PC-3 (cell line): ENCODE measurements at places on chromosomes 2 and 18. TPM values are rescaled to one million over a fixed set of nuclear protein-coding genes. Genes with fewer than 3 reads are reported as not detected.
A peak's percentile ranks its signal among the peaks of the same experiment; 100 is the strongest.

DNA sequence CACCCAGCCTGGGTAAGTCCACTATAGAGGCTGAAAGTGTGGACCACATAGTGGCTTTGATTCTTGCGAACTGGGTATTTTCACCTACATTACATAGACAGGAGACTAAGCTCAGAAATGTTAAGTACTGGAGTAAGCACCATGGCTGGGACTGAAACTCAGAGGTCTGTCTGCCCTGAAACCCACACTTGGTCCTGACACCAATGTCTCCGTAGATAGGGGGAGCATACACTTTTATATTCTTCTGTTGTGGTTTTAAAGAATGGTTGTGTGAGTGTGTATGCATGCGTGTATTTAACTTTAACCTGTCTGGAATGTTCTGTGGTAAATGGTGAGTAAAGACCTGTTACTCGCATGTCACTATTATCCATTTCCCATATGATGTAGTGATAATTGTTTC lies 10.3 kb upstream of the NPPC start:
- H3K4me3 ChIP-seq = no peak overlapping the region
- H3K4me1 ChIP-seq = no peaks in the 10 kb centered on the region
- no peaks in the 10 kb centered on the region for H3K27me3 ChIP-seq

DNA sequence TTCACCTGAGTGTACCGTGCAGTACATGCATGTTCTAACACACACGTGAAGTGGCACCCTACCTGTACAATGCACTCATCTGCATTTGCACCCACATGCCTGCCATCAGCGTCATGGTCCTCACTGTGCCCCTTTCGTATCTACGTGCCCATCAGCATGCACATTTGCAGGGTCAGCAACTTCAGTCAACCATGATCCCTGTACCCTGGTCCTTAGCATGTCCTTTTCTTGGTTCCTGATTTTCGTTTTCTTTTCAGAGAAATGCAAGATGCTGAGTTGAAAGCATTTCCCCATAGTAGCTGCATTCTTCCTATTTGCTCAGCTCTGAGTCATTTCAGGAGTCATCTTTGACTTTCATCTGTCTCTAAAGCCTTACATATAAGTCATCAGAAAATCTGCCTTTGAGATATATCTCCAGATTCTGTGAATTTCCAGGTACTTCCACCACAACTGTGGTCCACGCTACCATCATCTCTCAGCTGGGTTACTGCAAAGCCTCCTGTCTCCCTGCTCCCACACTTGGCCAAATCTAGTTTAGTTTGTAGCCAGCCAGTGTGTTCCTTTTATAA lies 14.7 kb upstream of the PUM2 start:
- H3K4me3 ChIP-seq = no peak overlapping the region
- DNase-seq = peak; percentile 86
- H3K27me3 ChIP-seq = no peaks in the 10 kb centered on the region
- H3K36me3 ChIP-seq = no peaks in the 10 kb centered on the region

DNA sequence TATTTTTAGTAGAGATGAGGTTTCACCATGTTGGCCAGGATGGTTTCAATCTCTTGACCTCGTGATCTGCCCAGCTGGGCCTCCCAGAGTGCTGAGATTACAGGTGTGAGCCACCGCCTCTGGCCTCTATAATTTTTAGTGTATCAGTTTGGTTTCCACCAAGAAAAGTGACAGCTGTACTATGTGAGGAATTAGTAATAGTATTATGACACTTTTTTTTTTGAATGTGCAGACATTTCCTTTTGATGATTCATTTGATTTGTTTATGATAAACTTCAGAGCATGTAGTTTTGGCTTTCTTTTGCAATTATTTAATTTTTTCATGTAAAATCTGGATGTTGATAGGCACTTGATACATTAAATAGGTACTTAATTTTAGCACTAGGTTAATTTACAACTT lies 61.5 kb downstream of the PTPN4 start:
- H3K27me3 ChIP-seq = no peaks in the 10 kb centered on the region
- DNase-seq = no peak
- peaks cover 3% of the 10 kb centered on the region; the same call in 1 of the 2 replicates for H3K4me1 ChIP-seq
- no peaks in the 10 kb centered on the region for H3K36me3 ChIP-seq
- H3K4me3 ChIP-seq = no peak overlapping the region
- no peak overlapping the region for H3K27ac ChIP-seq

- peaks cover 12% of the 10 kb centered on the region for H3K4me1 ChIP-seq
- no peaks in the 10 kb centered on the region for H3K36me3 ChIP-seq
- no peak overlapping the region for H3K27ac ChIP-seq
- no peaks in the 10 kb centered on the region for H3K27me3 ChIP-seq
- H3K4me3 ChIP-seq = no peak overlapping the region
Measured at GRCh38 chr2:144582651-144583380, 62.9 kb upstream of the ZEB2 start.

DNA sequence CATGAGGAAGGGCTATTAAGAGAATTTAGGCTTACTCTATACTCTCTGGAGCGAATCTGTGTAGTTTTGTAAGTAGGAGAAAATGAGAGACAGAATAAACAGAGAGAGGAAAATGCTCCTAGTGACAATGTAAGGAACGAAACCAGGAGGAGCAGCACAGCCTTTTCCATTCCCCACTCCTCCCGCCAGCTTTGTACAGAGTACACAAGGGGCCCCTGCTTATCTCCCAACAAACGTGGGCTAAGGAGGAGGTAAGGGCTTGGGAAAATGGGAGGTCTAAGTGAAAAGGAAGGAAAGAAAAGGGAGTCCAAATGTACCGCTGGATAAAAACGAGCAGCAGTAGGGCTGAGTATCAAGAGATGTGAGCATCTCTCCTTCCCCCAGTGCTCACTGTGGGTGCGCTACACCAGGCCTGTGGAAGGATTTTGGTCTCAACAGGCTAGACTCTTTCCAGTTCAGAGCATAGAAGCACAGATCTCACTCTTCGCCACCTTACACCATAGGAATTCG lies 12.1 kb upstream of the IHH start:
- DNase-seq = no peak
- H3K4me1 ChIP-seq = peaks cover 16% of the 10 kb centered on the region
- no peak overlapping the region for H3K4me3 ChIP-seq
- H3K27ac ChIP-seq = no peak overlapping the region
- no peaks in the 10 kb centered on the region for H3K27me3 ChIP-seq

DNA sequence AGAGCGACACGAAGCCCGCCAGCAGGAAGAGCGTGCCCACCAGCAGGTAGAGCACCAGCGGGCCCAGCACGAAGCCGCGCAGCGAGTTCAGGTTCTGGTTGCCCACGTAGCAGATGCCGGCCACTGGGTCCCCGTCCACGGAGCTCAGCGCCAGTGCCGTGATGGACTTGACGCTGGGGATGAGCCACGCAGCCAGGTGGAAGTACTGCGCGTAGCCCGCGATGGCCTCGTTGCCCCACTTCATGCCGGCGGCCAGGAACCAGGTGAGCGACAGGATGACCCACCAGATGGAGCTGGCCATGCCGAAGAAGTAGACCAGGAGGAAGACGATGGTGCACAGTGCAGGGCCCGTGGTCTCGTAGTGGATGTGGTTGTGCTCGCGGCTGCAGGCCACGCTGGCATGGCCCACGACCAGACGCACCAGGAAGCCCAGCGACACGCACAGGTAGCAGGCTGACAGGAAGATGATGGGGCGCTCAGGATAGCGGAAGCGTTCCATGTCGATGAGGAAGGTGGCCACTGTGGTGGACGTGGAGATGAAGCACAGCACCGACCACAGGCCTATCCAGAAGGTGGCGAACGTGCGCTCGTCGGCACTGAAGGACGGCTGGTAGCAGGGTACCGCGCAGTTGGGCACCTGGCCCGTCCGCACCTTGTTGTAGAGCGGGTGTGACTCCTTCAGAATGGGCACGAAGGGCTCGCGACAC lies 2.1 kb downstream of the FZD5 start:
- H3K36me3 ChIP-seq = no peaks in the 10 kb centered on the region
- H3K4me3 ChIP-seq = peak overlapping the region; percentile 94
- DNase-seq = peak; percentile 65
- H3K27ac ChIP-seq = no peak overlapping the region
- H3K27me3 ChIP-seq = no peaks in the 10 kb centered on the region
- H3K4me1 ChIP-seq = peaks cover 14% of the 10 kb centered on the region; the same call in 1 of the 2 replicates

Gene MALL
- total RNA-seq = 123 and 136 TPM in 2 replicates

Gene CCDC85A
- total RNA-seq = 1.1 and 2.0 TPM in 2 replicates
